ENCODE measurements at places on chromosomes 1 and 21. TPM values are rescaled to one million over a fixed set of nuclear protein-coding genes. Genes with fewer than 3 reads are reported as not detected.

GRCh38 chr21:28454564-28455252 is 538.0 kb downstream of the LTN1 start:
- no peak for DNase-seq

DNA sequence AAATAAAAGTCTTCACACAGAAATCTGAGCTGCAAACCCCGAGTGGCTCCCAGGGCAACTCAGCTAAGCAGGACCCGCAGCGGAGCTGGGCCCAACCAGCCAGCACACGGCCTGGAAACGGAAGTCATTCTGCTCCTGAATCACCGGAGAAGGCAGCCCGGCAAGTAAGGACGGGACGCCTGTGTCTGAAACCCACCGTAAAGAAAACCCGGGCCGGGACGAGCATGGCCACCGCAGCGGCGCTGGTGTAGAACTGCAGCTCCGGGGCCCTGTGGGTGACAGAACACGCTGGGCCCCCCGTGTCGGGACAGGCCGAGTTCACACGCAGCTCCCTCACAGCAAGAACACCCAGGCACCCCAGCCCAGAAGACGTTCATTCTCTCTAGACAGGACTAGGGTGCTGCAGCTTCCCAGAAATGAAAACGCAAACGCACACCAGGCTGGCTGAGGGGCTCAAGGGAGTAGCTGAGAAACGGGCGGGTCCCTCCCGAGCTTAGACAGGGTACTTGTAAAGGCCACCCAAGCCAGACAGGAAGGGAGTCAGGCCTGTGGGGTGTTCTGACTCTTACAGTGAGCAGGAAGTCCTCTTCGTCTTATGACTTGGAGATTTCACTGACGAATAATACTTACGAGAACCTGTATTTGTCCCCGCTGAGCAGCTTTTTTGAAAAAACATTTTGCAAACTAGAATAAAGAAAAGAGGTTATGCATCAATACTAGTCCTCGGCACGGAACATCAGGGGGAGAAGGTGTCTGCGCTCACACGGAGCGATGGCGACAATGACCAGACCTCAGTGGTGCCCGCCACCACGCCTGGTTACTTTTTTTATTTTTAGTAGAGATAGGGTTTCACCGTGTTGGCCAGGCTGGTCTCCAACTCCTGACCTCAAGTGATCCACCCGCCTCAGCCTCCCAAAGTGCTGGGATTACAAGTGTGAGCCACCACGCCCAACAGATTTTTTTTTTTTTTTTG is 10.9 kb upstream of the CDK11B start:
- DNase-seq, result no peak

DNA sequence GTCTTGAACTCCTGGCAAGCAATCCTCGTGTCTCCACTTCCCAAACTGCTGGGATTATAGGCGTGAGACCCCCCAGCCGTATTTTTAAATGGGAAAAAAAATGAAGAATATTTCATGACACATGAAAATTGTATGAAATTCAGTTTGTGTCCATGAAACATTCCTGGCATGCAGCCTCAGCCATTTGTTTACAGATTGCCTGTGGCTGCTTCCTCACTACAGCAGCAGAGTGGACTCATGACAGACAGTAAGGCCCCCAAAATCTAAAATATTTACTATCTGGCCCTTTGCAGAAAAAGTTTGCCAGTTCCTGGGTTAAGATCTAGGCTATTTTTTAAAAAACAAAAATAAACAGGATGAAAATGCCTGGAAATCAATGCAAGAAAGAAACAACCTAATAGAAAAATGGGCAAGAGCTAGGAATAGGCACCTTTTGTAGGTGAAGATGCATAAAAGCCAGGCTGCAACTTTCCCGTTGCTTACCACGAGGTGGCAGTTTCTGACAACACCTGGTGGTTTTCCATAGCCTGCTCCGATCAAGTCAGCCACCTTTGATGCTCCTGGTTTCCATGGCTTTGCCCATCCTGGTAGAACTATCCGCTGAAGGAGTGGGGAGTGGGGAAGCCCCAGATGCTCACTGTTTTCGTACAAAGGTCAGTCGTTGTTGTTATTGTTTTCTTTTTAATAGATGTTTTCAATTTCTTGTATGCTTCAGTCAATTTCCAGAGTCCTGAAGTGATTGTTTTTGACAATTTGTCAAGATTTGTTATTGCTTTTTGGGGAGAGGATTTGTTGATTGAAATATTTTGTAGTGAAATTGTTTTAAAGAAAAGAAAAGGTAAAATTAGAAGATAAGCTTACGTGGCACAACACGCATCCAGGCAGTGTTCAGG is 24.3 kb downstream of the UBE2Q1 start:
- no peak for DNase-seq

DNA sequence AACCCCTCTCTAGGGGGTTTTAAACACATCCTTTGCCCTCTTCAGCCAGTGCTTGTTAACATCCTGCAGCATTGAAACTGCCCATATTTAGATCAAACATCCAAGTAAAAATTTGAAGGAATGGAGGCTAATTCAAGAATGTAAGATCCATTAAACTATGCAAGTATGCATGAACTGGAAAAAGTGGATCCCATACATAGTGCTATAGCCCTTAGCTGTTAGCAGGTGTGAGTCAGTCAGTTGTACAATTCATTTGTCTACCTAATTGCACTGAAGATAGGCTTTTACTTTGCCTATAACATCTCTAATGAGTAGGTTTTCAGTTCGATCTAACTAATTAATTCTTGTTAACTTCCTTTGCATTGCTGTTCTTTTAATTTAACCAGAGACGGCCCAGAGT is 270.9 kb downstream of the LMO4 start:
- DNase-seq, result no peak

GRCh38 chr21:39690454-39690853 is 54.5 kb upstream of the IGSF5 start:
- no peak for DNase-seq

Gene FCGR1A
- total RNA-seq, result 1.1 TPM

DNA sequence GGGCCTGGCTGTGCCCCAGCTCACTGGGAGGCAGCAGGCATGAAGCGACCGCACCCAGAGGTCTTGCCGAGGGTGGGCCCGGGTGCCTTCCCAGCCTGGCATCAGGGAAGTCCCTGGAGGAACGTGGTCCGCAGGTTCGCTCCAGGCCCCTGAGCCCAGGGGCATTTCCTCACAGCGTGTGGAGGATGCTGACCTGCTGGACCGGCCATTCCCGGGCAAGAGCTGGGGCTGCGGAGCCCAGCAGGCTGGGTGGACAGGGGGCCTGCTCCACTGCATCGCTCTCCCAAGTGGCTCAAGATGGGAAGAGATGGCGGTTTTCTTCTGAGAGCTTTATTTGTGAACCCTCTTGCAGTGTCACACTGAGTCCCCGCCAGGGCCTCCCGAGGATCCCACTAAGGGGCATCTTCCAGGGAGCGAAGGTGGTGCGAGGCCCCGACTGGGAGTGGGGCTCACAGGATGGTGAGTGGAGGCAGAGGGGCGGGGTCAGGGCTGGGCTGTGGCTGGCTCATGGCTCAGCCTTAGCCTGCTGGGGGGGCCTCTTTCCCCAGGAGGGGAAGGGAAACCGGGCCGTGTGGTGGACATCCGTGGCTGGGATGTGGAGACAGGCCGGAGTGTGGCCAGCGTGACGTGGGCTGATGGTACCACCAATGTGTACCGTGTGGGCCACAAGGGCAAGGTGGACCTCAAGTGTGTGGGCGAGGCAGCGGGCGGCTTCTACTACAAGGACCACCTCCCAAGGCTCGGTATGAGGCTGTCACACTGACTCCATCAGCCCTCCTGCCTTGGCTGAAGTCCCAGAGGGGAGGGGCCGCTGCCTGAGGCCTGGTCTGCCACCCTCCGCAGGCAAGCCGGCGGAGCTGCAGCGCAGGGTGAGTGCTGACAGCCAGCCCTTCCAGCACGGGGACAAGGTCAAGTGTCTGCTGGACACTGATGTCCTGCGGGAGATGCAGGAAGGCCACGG is 7.2 kb upstream of the MMP23B start:
- DNase-seq, result peak; percentile 72

DNA sequence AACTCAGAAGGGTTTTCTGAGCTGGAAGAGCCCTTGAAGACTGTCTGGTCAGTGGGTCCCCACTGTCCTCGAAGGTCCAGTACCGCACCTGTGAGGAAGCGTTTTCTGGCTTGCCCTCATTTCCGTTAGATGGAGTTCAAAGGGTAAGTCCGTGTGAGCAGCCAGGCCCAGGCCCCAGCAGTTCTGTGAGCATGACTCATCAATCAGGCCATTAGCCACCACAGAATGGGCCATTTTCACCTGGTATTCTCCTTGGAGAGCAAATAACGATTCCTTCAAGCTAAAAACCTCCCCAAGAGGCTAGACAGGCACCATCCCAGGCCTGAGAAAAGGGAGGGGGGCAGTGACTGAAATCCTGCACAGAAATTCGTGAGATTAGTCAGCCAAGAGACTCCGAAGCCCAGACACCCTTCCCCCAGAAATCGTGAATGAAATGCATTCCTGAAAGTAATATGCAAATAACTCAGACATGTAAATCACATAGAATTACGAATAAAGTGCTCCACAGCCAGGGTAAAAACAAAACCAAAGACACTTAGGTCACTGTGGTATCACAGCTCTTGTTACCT is 66.0 kb downstream of the BCAR3 start:
- DNase-seq, result no peak

DNA sequence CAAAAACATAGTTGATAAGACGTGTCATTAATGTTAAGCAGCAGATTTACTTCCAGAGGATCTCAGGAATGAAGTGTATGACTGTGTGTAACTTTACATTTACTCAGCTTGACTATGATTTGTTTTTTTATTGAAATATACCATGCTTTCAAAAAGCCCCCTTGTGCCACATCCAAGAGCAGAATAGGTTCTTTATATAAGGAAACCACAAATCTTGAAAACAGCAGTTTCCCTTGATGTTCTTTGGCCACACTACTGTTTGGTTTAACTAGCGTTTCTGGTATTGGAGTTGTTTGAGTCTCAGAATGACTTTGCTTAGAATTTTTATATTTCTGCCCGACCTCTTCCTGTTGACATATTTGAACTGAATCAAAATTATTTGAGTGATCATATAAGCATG is 25.0 kb downstream of the LRRC8C start:
- DNase-seq, result no peak

- no peak for DNase-seq
Measured at GRCh38 chr1:200524092-200524491, 96.5 kb downstream of the KIF14 start.

Gene GCSAML
- not detected for total RNA-seq

Gene SLC22A15
- 9.3 TPM for total RNA-seq

GRCh38 chr1:210467440-210468043 is 138.8 kb downstream of the HHAT start:
- no peak for DNase-seq

- no peak for DNase-seq
Measured at GRCh38 chr1:199168888-199169585, 530.2 kb downstream of the PTPRC start.

Gene PLEKHO1
- total RNA-seq, result 70.4 TPM

Gene GJB3
- not detected for total RNA-seq

DNA sequence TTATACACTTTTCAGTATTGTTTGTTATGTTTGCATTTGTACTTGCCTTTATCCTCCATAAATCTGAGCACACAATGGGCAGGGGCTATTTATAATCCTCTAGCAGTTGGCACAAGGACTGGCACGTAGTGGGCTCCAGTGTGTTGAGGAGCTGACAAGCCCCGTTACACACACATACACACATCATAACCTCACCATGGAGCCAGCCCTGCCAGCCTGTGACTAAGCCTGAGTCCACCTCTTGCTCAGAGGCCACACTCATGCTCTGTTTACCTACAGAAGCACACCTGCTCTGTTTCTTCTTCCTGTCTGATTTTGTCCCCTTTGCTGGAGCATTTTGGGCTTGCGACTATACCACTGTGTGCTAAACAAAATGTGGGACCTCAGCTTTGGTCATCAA is 64.5 kb upstream of the SPATA6 start:
- no peak for DNase-seq

- peak; percentile 52 for DNase-seq
Measured at GRCh38 chr1:112998592-112999235, 42.7 kb upstream of the SLC16A1 start.

DNA sequence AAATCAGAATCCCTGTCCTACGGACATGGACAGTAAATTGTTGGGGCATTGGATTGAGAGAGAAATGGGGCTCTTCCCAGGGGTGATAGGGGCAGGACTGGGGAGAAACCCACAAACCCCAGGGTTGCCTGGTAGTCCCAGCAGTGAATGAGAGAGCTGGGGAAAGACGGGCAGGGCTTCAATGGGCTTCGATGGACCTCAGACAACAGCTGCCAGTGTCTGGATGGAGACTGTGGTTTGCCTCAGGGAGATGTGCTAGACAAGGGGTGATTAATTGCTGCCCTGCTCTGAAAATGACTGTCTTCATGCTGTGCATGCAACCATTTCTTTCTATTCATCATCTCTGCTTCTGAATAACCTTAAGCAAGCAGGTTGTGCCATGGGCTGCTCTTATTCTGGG is 7.4 kb downstream of the GPR25 start:
- DNase-seq, result no peak

DNA sequence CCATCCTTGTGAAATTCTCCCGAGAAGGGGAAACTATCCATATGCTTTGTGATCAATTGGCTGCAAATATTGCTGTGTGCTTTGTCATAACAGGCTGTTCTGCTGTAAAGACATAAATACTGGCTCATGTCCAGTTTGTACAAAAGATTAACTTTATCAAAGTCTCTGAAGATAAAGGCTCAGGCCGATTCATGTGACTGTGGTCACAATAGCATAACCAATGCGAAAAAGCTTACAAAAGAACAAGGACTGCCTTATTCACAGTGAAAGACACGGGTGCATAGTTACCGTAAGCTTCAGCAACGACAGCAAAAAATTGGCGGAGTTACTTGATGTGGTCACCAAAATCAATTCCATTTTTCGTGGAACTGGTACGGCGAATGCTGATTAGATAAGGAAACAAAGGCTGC is 173.6 kb upstream of the CHRM3 start:
- no peak for DNase-seq

- DNase-seq, result no peak
Measured at GRCh38 chr1:232168508-232168907, 461.4 kb downstream of the SIPA1L2 start.

- DNase-seq, result no peak
Measured at GRCh38 chr1:245873883-245874671, 633.0 kb downstream of the SMYD3 start.

DNA sequence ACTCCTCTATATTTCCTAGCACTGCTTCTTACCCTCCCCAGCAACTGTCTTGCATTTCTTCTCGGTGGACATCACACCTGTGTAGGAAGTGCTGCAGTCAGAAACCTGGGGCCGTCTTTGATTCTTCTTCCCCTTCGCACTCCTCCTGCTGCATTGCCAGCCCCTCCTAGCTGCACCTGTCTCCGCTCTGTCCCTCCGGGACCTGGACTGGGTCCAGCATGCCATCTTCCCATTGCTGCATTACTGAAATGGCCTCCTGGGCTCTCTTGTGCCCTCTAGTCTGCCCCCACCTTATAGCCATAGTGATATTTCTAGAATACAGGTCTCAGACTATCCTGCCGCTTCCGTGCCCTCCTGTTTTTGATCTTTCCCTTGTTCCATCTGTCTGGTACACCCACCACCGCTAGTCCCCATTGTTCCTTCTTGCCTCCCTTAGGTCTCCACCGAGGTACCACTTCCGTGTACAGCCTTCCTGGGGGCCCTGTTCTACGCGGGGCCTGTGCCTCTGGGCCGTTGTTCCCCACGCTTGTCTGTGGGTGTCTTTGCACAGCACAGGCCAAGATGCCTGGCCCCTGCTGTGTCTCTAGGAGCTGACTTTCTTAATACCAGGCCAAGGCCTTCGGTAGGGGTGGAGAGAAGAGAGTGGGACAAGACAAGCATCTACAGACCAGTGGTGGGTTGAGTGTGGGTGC is 107.6 kb downstream of the GALNT2 start:
- DNase-seq, result no peak
